ENCODE measurements at places on chromosomes 7 and 10.

- peak; percentile 49 for DNase-seq
These were observed 3.1 kb downstream of the ANKRD22 start for GRCh38 chr10:88848499-88848898.

- DNase-seq: peak; percentile 67
These were observed 854 bp downstream of the CTBP2 start for GRCh38 chr10:125159486-125159931.

DNA sequence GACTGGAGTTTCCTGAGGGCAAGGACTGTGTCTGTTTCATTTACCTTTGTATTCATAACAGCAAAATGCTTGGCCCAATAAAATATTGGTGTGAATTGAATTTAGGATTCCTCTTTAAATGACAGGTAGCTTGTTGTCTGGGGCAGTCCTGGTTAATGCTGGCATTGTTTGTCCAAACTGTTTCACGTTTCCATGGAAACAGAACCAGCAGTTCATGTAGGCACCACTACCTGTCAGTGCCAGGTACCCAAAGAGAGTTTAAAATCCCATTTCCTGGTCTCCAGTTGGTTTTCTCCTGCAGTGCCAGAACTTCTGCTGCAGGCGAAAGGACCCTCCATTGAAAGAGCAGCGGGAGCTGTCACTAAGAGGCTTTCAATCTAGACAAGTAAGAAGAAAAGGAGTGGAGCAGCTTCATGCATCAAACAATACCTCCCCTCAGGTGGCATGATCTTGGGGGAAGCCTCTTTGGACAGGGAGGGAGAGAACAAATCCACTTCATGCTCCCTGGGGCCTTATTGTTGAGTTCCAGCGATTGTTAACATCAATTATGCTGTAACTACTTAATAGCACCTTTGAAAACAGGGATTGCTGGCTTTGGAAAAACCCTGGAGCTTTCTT, 109.6 kb downstream of the KIF20B start:
- no peak for DNase-seq

- no peak for DNase-seq
These were observed 22.3 kb downstream of the PIK3CG start for GRCh38 chr7:106887421-106887820.

- no peak for DNase-seq
These were observed 23.3 kb upstream of the MNX1 start for GRCh38 chr7:157033483-157034473.
